ENCODE measurements at places on chromosomes 6 and 20. TPM values are rescaled to one million over a fixed set of nuclear protein-coding genes. Genes with fewer than 3 reads are reported as not detected.

The NEURL2 gene
- total RNA-seq, result 13.2 TPM

The CLIC5 gene
- 6.3 TPM for total RNA-seq

- peaks cover 54% of the 10 kb centered on the region for H3K4me1 ChIP-seq
- H3K36me3 ChIP-seq, result no peaks in the 10 kb centered on the region
- no peaks in the 10 kb centered on the region for H3K27me3 ChIP-seq
- peak overlapping the region; percentile 65 for H3K4me3 ChIP-seq
Observed at GRCh38 chr6:31831350-31832215, 4.0 kb downstream of the HSPA1B start.

GRCh38 chr6:43842231-43842794 lies 72.3 kb downstream of the VEGFA start:
- H3K27ac ChIP-seq, result no peak overlapping the region
- no peak overlapping the region for H3K4me3 ChIP-seq
- no peaks in the 10 kb centered on the region for H3K27me3 ChIP-seq
- no peak for DNase-seq
- no peaks in the 10 kb centered on the region for H3K4me1 ChIP-seq

DNA sequence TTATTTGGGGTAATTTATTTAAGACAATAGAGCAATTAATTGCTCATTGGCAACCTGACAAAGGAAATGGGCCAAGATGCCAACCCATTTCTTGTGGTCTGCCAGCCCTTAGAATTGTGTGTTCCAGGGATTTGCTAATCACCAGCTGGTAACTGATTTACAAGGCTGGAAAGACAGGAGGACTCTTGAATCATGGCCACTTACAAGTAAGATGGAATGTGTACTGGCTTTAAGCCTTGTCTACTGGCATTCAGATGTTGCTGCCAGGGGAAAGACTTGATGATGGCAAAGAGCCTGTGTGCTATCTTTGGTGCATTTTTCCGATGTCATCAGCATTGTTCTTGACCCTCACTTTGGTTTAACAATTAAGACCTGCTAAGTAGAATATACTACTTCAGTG lies 91.0 kb downstream of the BCKDHB start:
- H3K4me3 ChIP-seq, result no peak overlapping the region
- peaks cover 12% of the 10 kb centered on the region for H3K4me1 ChIP-seq
- no peaks in the 10 kb centered on the region for H3K27me3 ChIP-seq

DNA sequence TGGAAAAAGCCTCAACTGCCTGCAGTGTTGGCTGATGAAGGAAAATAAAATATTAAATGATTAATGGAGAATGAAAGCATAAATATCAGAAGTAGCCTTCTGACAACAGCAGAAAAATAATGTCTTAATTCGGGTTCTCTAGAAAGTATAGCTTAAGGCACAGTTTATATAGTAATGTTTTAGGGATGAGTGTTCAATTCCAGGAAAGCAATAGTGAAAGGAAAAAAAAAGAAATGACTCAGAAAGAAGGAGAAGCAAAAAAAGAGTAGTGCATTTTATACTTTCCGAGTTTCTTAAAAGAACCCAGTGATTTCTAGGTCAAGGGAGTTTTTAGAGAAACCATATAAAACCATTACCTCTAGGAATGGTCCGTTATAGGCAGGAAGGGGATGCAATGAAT lies 137.3 kb downstream of the HTR1B start:
- H3K27ac ChIP-seq, result no peak overlapping the region
- no peak for DNase-seq
- no peaks in the 10 kb centered on the region for H3K4me1 ChIP-seq
- H3K36me3 ChIP-seq, result no peaks in the 10 kb centered on the region
- no peaks in the 10 kb centered on the region for H3K27me3 ChIP-seq

- H3K36me3 ChIP-seq, result no peaks in the 10 kb centered on the region
- peak overlapping the region; percentile 57 for H3K27ac ChIP-seq
- H3K4me3 ChIP-seq, result peak overlapping the region; percentile 48
- peaks cover 36% of the 10 kb centered on the region for H3K4me1 ChIP-seq
- no peaks in the 10 kb centered on the region for H3K27me3 ChIP-seq
Observed at GRCh38 chr6:138545621-138545980, 46.3 kb upstream of the NHSL1 start.

GRCh38 chr6:33380272-33380981 lies 11.2 kb upstream of the KIFC1 start:
- peaks cover 6% of the 10 kb centered on the region for H3K4me1 ChIP-seq
- H3K27me3 ChIP-seq, result no peaks in the 10 kb centered on the region
- H3K27ac ChIP-seq, result no peak overlapping the region

DNA sequence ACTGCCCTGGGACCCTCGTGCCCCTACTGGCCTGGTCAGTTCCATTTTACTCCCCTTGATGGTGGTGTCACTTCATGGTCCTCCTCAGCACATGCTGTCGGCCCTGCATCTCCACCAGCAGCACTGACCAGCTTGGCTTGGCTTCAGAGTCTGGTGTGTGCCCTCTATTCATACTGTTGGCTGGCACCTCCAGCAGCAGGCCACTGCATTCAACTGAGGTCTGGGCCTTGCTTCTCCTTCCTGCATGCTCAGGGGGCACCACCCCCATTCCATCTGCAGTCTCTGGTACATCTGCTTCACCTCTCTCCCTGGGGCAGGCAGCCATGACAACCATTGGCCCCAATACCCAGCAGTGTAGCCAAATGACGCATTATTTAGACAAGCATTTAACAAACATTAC lies 155.9 kb downstream of the SLC24A3 start:
- H3K27me3 ChIP-seq, result no peaks in the 10 kb centered on the region
- peaks cover 5% of the 10 kb centered on the region for H3K4me1 ChIP-seq

DNA sequence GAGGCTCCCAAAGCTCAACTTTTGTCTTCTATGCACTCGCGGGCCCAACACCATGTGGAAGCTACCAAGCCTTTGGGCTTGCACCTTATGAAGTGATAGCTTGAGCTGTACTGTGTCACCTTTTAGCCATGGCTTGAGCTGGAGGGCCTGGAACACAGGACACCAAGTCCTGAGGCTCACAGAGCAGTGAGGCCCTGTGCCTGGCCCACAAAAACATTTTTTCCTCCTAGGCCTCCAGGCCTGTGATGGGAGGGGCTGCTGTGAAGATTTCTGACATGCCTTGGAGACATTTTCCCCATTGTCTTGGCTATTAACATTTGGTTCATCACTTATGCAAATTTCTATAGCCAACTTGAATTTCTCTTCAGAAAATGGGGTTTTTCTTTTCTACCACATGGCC lies 96.5 kb downstream of the MMUT start:
- H3K27ac ChIP-seq, result no peak overlapping the region
- no peak for DNase-seq
- H3K36me3 ChIP-seq, result no peaks in the 10 kb centered on the region
- no peaks in the 10 kb centered on the region for H3K4me1 ChIP-seq
- no peaks in the 10 kb centered on the region for H3K27me3 ChIP-seq

- H3K27ac ChIP-seq, result no peak overlapping the region
- H3K4me1 ChIP-seq, result peaks cover 24% of the 10 kb centered on the region
- no peak for DNase-seq
- no peak overlapping the region for H3K4me3 ChIP-seq
- no peaks in the 10 kb centered on the region for H3K36me3 ChIP-seq
Observed at GRCh38 chr6:43987838-43988439, 139.3 kb downstream of the MRPL14 start.

DNA sequence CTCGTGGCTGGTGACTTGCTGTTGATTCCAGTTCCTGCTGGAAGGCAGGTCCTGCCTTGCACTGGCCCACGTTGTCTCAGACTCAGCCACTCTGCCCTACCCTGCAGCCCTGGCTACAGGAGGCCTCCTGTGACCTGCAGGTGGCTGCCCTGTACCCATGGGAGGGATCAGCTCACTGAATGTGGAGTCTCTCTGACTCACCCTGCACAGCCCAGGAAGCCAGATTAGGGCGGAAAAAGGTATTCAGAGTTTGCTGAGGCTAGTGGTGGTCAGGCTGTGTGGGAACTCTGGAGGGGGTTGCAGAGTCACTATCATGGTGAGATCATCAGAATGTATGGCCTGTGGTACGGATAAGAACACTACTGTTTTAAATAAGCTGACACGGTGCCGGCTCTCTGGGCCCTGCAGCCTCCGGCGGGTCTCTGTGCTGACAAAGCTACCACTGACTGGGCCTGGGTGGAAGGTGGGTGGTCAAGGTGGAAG lies 24.7 kb upstream of the PYGB start:
- H3K4me1 ChIP-seq, result peaks cover 47% of the 10 kb centered on the region
- peak overlapping the region; percentile 57 for H3K27ac ChIP-seq
- no peak overlapping the region for H3K4me3 ChIP-seq
- no peaks in the 10 kb centered on the region for H3K27me3 ChIP-seq

DNA sequence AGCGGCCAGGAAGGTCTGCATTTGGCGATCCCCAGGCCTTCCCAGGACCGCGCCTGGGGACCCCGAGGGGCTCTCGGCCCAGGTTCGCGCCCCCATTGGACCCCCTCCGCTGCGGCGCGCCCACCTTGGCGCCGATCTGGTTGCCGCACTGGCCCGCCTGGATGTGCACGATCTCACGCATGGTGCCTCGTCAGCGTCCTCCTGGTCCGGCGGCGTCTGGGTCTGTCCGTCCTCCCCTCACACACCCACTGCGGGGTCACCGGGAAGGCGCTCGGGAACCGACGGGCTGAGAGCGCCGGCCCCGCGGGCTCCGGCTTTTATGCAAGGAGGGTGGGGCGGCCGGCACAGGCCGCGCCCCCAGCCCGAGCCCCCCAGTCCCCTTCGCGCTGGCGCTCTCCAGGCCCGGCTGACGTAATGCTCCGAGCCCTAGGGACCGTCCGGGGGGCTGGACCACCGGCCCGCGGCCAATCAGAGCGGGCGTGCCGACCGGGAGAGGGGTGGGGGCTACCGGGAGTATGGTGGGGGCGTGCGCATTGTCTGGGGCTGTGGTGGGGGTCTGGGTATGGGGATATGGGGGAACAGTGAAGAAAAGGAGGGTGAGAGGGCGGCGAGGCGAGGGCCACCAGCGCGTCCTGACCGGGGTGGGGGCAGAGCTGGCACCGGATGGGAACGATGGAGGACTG lies at the start of gene TUBB2B:
TUBB2B (minus strand) TSS at position 291 of the 683 bp plus-strand sequence; CDS start at position 181, 110 bp downstream.
- peaks cover 61% of the 10 kb centered on the region for H3K4me1 ChIP-seq
- H3K27me3 ChIP-seq, result peaks cover 17% of the 10 kb centered on the region
- H3K4me3 ChIP-seq, result peak within 1 kb of the TSS; percentile 67
- H3K36me3 ChIP-seq, result no peaks in the 10 kb centered on the region
- H3K27ac ChIP-seq, result no peak within 1 kb of the TSS

- H3K27me3 ChIP-seq, result no peaks in the 10 kb centered on the region
Observed at GRCh38 chr6:96013531-96013930, 2.2 kb upstream of the FUT9 start.

Measured in esophagus muscularis mucosa (tissue), 4 donors.